ENCODE measurements at places on chromosomes 2 and 18.
A peak's percentile ranks its signal among the peaks of the same experiment; 100 is the strongest.

DNA sequence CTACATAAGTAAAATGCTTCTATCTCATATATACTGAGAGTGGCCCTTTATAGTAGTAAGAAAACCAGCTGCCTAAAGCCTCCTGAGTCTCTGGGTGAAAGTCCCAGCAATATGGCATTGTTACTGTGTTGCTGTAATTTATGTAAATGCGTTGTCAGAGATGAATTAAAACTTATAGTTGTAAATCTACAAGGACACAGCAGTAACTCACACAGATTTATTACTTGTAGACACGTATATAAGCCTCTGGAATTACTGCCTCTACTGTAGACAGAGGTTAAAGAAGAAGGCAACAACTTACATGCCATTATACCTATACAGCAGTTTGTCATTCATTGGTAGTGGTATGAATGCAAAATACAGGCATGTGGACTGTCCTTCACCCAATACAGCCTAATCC, 169.1 kb upstream of the BOD1L2 start:
- no peak for DNase-seq

DNA sequence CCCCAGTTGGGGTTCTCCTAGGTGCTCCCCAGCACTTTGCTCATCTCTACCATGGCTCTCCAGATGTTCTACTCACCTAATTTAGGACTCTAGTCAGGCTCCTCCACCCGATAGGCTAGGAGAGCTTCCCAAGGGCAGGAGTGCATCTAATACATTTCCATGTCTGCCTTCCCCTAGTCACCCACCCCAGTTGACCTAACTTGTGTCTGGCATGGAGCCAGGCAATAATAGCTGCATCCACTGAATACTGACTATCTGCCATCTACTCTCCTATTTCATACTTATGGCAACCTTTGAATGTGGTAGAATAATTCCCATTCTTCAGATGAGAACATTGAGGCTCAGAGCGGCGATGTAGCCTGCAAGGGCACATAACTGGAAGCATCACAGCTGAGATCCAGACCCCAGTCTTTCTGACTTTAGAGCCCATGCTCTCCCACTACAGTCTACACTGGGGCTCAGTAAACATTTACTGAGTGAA, 71.8 kb upstream of the YWHAQ start:
- no peak for DNase-seq

GRCh38 chr2:136021406-136021805, 36.0 kb upstream of the DARS1 start:
- DNase-seq = no peak

- no peak for DNase-seq
Observed at GRCh38 chr18:63480476-63480875, 3.7 kb downstream of the SERPINB5 start.

DNA sequence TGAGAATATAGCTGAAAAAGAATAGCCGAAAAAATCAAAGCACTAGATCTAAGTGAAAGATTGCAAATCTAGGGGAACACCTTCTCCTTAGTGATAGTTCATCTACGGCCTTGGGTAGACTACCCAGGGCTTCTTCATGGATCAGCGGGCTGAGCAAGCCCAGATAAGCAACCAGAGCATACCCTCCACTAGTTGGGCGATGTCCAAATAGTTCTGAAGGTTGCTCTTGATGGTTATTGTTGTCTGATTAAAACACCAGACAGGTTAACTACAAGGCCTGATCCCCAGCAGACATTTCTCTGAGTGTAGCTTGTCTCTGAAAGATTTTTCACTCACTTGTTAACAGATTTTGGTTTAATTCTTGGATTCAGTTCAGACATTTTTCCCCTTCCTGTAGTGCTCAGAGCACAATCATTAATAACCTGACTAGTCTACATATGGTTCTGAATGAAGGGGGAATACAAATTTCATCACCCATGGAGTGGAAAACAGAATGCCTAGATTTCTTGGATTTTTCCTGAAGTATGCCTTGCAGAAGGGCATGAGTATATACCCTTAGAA, 99.6 kb downstream of the BABAM2 start:
- peak; percentile 33 for DNase-seq

DNA sequence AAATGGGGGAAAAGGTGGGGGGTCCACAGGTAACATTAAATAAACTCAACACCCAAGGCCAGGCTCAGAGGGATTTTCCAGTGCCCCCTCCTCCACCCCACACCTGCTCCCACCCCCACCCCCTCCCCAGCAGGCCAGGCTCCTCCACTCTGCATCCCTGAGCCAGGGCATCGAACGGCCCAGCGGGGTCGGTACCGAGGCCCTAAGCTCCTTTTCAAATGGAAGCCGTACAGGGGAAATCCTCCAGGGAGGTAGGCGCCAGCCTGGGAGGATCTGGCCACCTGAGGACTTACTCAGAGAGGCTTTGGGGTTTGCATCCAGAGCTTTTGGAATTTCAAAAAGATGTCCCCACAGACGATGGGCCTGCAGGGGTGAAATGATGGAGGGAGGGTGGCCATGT, 46.5 kb downstream of the ZFP36L2 start:
- DNase-seq = no peak

DNA sequence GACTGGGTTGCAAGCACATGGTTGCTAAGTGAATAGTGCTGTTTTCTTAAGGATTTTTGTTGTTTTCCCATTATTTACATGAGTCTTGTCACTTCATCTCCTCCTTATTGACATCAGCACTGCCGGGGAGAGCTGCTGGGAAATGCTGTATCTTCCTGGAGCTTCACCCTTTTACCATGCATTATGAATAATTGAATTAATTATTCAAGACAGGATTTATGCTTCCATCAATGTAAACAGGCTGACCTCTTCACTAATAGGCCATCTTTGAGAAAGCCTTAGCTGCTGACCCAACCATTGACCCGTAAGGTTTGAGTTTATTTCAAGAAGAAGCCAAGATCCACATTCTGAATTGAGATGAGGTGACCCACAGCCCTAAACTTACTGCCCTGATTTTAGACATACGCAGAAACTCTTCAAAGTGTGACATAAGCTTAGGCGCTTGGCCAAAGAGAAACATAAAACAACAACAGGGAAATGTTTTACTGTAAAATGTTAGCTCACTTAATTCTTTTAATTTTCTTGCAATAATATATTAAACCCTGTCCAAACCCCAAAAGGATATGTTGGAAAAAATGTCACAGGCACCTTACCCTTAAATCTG, 365.5 kb upstream of the SYT4 start:
- no peak for DNase-seq

DNA sequence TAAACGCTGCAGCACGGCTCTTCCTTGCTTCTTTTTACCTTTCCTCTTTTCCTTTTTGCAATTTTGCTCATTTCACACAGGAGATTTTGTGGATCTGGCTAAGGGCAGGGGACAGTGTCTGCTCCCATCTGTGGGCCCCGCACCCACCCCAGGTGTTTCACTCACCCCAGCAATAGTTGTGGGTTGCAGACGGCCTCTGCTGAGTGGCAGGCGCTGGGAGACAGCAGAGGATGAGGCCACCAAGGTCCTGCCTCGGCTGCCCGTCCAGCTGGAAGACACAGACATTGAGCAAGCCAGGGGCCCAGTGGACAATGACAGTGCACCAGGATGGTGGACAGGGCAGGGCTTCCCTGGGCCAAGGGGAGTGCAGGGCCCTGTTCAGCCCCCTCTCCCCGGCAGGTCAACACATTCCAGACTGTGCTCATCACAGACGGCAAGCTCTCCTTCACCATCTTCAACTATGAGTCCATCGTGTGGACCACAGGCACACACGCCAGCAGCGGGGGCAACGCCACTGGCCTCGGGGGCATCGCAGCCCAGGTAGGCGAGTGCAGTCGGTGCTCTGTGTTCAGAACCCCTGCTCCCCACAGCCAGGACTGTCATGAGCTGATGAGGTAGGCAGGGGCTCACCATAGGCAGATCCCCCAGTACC, 35.0 kb downstream of the SNED1 start:
- DNase-seq = no peak

DNA sequence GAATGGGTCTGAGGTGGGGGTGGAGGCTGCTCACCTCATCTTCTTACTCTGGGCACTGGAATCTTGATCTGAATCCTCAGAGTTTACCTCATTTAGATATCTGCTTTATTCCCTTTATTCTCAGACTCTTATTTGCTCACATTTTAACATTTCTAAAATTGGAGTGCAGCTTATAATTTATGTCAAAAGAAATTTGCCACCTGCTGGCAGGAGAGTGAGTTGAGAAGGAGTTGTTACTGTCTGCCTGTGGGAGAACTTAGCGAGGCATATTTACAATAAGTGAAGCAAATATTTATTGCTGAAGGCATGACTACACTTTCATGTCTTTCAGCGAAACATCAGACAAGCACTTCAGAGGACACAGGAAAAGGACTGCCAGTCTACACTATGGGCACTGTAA, 16.4 kb upstream of the KIAA2012 start:
- DNase-seq = peak; percentile 68

DNA sequence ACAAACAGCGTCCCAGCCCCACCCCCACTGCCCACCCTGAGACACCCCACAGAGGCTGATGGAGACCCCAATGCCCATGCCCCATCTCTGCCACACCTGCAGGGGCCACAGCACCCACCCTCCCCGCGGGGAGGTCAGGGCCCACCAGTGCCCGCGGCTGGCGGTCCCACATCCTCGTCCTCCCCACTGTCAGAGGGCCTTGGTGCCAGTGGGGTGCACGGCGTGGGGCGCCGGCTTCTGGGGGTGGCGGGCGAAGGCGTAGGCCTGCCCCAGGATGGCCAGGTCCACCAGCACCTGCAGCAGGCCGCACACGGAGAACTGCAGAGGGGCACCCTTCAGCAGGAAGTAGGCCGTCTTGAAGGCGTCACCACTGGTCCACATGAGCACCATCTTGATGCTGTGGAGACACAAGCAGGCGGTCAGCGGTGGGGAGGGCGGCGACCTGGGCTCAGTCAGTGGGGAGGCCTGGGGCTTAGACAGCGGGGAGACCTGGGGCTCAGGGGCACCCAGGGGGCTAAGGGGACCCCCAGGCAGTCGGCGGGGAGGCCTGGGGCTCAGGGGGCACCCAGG, 47.6 kb downstream of the SLC66A2 start:
- no peak for DNase-seq

DNA sequence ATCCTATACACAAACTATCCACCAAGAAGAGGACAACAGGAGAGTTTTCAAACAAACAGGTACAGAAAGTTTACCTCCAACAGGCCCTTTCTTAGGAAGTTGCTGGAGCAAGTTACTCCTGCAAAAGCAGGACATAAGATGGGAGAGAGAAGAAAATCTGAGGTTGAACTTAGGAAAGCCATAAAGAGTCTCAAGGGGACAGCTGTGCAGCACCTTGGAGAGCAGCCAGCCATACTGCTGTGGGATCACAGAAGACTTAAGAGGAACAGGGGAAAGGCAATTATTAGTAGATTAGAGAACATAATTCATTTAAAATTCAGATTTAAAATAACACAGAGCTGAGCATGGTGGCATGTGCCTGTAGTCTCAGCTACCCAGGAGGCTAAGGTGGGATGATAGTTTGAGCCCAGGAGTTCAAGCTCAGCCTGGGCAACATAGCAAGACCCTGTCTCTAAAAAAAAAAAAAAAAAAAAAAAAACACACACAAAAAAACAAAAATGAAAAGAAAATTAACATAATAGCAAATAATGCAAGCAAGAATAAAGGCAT, 148.1 kb upstream of the SIX3 start:
- DNase-seq = peak; percentile 63

DNA sequence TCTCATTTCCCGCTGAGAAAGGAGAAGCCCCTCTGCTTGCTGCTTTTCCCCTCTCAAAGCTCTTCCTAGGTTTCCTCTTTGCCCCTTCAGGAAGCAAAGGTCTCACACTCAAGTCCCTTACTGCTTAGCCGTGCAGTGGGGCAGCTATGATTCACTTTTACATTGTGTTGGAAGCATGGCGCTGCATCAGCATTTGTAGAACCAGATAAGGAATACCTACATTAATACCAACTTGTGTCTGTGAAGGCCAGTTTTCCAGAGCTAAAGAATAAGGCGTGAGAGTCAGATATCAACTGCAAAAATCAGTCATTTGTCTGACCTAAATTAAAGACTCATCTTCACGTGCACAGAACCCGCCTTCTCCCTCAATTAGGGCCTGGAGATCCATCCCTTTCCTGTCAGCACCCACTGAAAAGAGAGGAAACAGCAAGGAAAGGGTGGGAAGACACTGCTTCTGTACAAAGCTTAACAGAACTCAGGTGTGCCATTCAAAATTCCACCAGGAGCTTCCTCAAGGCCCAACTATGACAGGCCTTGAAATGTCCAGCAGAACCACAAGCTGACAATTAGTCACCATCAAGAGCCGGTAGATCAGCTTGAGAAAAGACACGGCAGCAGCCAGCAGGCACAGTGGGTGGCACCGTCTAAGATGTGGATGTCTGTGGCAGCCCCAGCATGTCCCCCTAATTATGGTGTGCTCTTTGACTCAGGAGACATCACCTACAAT, 16.1 kb upstream of the XDH start:
- no peak for DNase-seq

DNA sequence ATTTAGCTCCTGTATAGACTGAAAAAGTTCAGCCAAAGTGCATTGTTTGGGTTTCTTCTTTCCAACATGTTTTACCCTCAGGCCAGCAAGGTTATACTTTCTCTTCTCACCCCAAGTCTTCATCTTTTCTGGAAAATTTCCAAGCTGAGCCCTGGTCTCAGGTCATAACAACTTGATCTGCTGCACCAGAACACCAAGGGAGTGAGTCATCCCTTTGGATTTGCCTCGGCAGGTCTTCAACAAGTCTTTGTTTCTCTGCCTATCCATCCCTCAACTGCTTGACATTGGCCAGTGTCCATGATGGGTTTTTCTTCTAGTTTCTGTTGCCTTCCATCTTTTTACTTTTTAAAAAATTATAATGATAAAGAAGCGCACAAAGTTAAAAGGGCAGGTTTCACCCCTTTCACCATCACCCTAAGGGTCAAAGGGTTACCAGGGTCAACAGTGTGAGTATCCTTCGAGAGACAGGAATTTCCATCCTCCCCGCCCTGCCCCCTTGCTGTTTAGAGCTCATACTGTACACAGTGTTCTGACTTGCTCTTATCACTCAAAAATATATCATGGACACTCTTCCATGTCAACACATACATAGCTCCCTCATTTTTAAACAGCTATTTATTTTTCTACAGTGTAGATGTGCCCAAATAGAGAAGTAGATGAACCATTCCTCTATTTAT, 5.7 kb upstream of the SPATS2L start:
- DNase-seq = no peak

DNA sequence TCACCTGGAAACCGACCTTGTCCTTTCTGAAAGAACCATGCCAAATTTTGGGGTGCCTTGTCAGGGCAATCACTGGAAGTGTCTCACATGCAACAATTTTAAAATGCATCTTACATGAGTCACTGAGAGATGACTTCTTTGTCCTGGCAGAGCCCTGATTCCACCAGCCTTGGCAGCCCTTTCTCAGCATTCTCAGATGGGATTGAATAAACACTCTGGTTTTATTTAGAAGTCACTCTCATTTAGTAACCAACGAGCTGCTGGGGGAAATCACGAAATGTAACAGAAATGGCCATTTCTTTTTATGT, 3.8 kb upstream of the ATP8B1 start:
- DNase-seq = no peak

DNA sequence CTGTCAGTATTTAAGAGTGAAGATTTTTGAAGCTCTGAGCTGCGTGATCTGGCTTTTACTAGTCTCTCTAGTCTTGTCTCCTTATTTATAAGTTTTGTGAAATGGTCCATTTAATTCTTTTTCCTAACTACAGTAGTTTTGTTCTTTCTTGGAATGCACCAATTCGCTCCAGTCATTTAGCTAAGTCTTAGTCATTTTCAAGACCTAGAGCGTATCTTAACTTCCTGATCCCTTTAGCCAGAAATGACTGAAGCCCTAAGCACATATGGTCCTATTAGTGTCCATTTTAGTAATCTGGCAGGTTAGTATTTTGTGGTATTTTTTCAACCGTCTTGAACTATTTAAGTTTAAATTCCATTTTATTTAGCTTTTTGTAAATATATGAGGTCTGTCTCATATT, 3.6 kb downstream of the BIRC6 start:
- DNase-seq = no peak
